Endothelial cell (in vitro differentiated cells): ENCODE measurements at places on chromosomes 11 and 22. TPM values are rescaled to one million over a fixed set of nuclear protein-coding genes. Genes with fewer than 3 reads are reported as not detected.

DNA sequence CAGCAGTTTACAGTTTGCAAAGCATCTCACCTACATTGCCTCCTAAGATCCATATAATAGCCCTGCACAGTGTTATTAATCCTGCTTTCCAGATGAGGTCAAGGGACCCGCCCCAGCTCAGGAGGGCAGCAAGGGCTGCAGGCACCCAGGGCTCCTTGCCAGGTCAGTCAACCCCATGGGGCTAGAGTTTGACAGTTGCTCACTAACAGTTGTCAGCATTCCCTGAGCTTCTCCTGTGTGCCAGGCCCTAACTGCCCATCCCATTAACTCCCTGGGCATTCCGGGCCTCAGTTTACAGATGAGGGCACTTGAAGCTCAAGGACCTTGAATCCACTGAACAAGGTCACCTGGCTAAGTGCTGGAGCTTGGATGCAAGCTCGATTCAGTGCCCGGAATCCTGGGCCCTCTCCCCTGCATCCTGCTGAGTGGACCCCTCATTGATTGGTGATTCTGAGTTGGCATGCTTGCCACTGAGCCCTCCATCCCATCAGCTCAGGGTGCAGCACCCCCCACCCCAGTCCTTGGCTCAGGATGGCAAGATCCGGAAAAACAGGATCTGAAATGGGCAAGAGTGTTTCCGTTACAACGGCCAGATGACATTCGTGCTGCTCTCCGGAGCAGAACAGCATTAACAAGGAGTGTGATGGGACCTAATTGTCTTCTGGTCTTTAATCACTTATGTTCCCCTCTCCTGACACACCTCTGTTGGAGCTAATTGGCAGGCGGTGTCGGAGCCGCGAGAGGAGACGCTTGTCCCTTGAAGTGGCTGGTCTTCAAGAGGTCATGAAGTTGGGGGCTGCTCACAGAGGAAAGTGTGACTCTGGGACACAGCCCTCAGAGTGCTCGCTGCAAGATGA lies 87.4 kb upstream of the SHISAL1 start:
- DNase-seq = peak; percentile 1
- H3K36me3 ChIP-seq = no peaks in the 10 kb centered on the region
- no peak overlapping the region for H3K27ac ChIP-seq
- peaks cover 2% of the 10 kb centered on the region for H3K4me1 ChIP-seq
- no peak overlapping the region for H3K4me3 ChIP-seq

Gene VPREB1
- not detected for total RNA-seq

DNA sequence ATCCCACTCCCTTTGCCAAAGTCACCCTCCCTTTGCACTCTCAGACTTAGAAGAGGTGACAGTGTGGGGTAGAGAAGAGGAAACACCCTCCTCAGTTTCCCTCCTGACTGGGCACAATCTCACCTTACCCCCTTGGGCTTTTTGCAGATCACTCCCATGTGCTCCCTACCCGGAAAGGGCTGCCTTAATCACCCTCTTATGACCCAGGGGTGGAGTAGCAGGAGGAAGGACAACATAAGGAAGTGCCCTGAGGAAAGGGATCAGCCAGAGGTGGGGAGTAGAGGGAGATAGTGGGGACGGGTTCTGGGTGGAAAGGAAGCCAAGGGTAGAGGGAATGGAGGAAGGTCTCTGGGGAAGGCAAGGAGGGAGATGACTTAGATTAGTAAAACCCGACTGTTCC lies 52.0 kb downstream of the NRXN2 start:
- H3K36me3 ChIP-seq = peaks cover 8% of the 10 kb centered on the region
- DNase-seq = no peak
- peaks cover 5% of the 10 kb centered on the region for H3K4me1 ChIP-seq

DNA sequence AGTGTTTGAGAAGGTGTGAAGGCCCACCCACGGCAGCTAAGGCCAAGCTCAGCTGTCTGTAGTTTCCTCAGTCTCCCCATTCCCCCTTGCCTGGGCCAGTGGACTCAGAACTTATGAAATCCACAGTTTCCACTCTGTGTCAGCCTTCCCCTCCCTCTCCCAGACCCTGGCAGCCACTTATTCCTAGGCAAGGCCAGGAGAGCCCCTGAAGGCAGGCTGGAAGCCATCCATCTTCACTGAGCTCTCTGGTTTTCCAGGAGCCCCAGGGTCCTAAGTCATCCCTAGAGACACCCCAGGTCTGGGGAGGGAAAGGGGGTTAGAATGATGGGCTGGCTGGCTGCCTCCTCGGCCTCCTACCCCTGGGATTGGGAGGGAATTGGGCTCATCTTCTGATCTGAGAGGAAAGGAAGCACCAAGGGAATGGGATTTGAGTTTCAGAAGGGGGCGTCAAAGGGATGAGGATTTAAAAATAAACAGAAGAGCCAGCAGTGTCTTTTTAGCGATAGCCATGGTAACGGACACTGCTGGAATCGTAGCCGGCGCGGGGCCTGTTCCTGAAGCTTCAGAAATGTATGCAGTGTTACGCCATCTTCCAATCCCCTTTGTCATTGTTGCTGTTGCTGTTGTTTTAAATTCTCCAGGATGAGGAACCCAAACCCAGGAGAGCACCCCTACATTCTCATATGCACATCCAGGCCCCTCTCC lies 561.1 kb upstream of the CADM1 start:
- no peak for DNase-seq
- no peak overlapping the region for H3K27ac ChIP-seq
- no peaks in the 10 kb centered on the region for H3K36me3 ChIP-seq
- H3K4me1 ChIP-seq = peaks cover 18% of the 10 kb centered on the region

Gene SSTR3
- total RNA-seq = 0.13 TPM

Gene PATE4
- total RNA-seq = 0.31 TPM

Gene MOGAT2
- not detected for total RNA-seq

DNA sequence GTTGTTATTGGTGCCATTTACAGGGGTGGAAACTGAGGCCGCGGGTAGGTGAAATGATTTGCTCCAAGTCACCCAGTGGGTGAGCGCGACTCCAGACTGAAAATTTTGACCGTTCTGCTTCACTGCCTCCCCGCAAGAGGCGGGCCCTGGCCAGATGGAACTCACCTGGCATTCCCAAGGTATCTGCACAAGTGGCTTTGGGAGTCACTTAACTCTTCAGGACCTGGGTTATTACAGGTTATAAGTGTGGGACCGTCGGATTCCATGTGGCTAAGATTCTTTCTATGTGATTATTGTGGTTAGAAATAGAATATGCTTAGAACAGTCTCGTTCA lies 598 bp downstream of the CABIN1 start:
- peak overlapping the region; percentile 96 for H3K4me3 ChIP-seq
- H3K36me3 ChIP-seq = peaks cover 6% of the 10 kb centered on the region
- peak overlapping the region; percentile 96 for H3K27ac ChIP-seq
- peaks cover 18% of the 10 kb centered on the region for H3K4me1 ChIP-seq
- no peak for DNase-seq

DNA sequence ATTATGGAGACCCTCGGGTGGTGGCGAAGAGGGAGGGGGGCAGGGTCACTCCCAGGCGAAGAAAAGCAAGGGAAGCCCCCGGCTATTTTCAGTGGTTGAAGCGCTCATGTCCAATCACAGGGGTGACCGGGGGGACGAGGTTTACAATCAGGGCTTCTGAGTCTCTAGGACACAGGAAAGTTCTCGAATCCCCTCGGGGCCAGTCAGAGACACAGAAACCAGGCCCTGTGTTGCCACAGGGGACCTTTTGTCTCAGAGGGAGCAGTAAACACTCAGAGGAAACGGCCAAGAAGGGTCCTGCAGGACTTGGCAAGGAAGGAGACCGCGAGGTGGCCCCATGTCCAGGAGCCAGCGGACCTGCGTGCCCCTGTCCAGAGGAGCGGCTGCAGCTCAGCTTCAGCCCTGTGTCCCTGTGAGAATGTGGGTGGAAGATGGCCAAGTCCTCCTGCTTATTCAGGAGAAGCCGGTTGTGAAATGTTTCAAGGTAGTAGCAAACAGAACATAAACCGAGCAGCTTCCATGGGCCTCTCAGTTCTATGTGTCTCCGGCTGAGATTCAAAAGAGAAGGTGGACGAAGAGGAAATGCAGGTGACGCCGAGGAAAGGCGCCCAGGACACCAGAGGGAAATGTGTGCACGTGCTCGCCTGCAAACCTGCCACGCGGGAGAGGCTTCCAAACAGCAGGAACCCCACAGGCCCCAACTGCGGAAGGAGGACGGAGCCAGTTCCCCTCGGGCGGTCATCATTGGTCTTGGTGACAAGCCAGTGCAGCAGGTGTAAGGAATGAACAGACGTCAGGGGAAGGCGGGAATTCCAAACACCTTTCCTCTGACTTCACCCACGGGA lies 357.6 kb downstream of the BRD1 start:
- H3K36me3 ChIP-seq = no peaks in the 10 kb centered on the region
- no peak overlapping the region for H3K27ac ChIP-seq
- H3K4me3 ChIP-seq = no peak overlapping the region
- H3K27me3 ChIP-seq = no peaks in the 10 kb centered on the region
- no peaks in the 10 kb centered on the region for H3K4me1 ChIP-seq
- no peak for DNase-seq

GRCh38 chr11:77047007-77047927 lies 13.1 kb downstream of the B3GNT6 start:
- peaks cover under 1% of the 10 kb centered on the region for H3K27me3 ChIP-seq
- H3K4me1 ChIP-seq = no peaks in the 10 kb centered on the region
- no peak overlapping the region for H3K4me3 ChIP-seq
- H3K36me3 ChIP-seq = no peaks in the 10 kb centered on the region

- no peak overlapping the region for H3K4me3 ChIP-seq
- no peak for DNase-seq
- H3K27me3 ChIP-seq = peaks cover 4% of the 10 kb centered on the region
- H3K36me3 ChIP-seq = peaks cover 7% of the 10 kb centered on the region
- no peak overlapping the region for H3K27ac ChIP-seq
Observed at GRCh38 chr11:47533690-47534151, 19.2 kb downstream of the CELF1 start.
